ENCODE measurements at places on chromosomes 2 and 18. TPM values are rescaled to one million over a fixed set of nuclear protein-coding genes. Genes with fewer than 3 reads are reported as not detected.
A peak's percentile ranks its signal among the peaks of the same experiment; 100 is the strongest.

CHRNA1 gene
- total RNA-seq, result 161 TPM

ALPI gene
- not detected for total RNA-seq

ICOS gene
- not detected for total RNA-seq

IL36A gene
- total RNA-seq, result not detected

DNA sequence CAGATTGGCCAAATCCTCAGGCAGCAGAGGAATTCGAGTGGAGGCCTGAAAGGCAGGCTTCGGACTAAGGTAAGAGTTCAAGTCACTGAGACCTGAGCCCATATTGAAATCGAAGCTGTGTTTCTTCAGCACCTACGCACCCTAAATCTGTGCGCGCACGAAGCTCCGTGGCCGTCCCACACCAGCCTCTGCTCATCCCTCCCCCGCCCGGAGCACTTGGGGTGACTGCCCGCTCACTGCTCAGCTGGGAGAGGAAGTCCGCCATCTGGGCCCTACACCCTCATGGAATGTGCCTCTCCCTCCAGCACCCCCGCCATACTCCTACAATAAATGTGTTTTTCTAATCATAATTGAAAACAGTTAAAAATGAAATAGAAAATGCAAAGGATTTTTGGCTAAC lies 734.5 kb downstream of the GALR1 start:
- DNase-seq, result no peak
- H3K36me3 ChIP-seq, result peaks cover 4% of the 10 kb centered on the region
- no peak overlapping the region for H3K4me3 ChIP-seq
- H3K4me1 ChIP-seq, result no peaks in the 10 kb centered on the region

DNA sequence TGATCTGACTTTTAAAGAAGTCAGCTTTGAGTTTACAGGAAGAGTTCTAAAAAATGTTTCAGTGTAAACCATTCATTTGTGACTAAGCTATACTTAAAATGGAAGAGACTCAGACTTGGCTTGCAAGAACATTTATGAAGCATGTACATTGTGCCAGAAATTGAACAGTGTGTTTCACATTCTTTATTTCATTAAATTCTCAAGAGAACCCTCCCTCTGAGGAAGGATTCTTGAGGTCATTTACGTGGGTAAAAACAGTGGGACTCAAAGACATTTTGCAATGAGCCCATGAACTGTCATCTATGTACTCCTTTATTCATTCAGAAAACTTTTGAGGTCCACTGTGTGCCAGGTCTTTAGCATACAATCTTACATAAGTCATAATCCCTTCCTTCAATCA lies 143.6 kb upstream of the ZNF521 start:
- no peaks in the 10 kb centered on the region for H3K4me1 ChIP-seq
- no peak for DNase-seq
- H3K27ac ChIP-seq, result no peak overlapping the region

- H3K4me1 ChIP-seq, result no peaks in the 10 kb centered on the region
- H3K36me3 ChIP-seq, result no peaks in the 10 kb centered on the region
- DNase-seq, result no peak
Measured at GRCh38 chr18:32378705-32379104, 92.0 kb downstream of the GAREM1 start.

- no peak for DNase-seq
- no peak overlapping the region for H3K27ac ChIP-seq
- no peak overlapping the region for H3K4me3 ChIP-seq
- peaks cover 1% of the 10 kb centered on the region for H3K27me3 ChIP-seq
- peaks cover 7% of the 10 kb centered on the region for H3K4me1 ChIP-seq
- H3K36me3 ChIP-seq, result peaks cover 4% of the 10 kb centered on the region
Measured at GRCh38 chr2:109331896-109332848, 203.2 kb downstream of the SH3RF3 start.

DNA sequence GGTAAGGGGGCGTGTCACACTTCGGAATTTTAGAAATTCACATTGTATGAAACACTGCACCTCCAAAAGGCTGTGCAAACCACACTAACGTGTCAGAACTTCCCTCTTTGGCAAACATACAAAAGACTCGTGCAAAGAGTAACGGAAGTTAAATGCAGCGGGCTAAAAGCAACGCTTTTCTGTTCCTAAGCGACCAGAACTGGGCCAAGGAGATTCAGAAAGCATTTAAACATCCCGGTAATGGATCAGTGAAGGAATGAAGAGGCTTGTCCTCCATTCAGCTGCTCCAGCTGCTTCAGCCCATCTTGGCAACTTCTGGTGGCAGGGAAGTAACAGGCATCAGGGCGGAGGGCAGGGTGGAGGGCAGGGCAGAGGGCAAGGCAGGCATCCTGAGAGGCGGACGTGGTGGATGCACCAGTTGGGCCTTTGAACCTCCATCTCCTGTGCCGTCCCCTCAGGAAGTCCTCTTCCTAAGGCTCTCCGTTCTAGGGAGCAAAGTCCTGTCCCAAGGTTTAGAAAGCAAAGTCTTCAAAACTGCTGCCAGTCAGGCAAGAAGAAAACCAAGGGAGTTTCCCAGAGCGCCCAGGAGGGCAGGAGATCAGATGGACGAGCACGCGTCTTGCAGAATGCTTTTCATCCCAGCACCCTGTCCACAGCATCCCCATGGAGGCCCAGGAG lies 230.7 kb downstream of the ZNF516 start:
- no peak overlapping the region for H3K4me3 ChIP-seq
- peaks cover 14% of the 10 kb centered on the region for H3K4me1 ChIP-seq
- no peak overlapping the region for H3K27ac ChIP-seq
- no peaks in the 10 kb centered on the region for H3K36me3 ChIP-seq
- H3K27me3 ChIP-seq, result peaks cover 2% of the 10 kb centered on the region
- no peak for DNase-seq

DNA sequence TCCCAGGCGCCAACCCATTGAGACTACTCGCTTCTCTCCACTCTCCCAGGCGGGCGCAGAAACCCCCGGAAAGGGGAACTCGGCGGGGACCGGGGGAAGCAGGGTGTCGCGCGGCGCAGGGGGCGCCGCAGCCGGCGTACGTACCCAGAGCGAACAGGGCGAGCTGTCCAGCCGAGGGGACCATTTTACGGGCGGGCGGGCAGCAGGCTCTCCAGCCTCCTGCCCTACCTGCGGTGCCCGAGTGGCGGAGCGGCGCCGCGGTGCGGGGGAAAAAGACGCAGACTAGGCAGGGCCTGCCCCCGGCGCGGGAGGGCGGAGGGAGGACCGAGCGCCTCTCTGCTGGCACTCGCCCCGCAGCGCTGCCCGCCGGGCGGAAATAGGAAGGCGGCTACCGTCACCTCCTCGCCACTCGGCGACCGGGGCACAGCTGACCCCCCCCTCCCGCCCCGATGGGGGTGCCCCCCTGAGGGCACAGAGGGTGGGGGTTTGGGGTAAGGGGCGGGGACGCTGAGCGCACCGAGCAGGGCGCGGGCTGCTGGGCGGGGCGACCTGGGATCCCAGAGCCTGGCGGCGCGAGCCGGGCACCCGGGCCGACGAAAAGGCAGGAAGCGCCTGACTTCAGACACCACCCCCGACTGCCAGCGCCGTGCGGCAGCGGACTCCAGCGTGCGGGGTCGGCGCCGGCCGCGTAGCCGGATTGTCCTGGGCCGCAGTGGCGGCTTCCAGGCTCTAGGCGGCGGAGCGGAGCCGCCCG lies at the start of gene TGFA:
Gene TGFA (minus strand): TSS at position 243 of the 754 bp plus-strand sequence. CDS start 59 bp downstream, at position 184.
- peak; percentile 82 for DNase-seq
- no peak within 1 kb of the TSS for H3K27ac ChIP-seq
- H3K27me3 ChIP-seq, result peaks cover 24% of the 10 kb centered on the region
- H3K4me1 ChIP-seq, result peaks cover 19% of the 10 kb centered on the region
- H3K36me3 ChIP-seq, result no peaks in the 10 kb centered on the region
- peak within 1 kb of the TSS; percentile 85 for H3K4me3 ChIP-seq

DNA sequence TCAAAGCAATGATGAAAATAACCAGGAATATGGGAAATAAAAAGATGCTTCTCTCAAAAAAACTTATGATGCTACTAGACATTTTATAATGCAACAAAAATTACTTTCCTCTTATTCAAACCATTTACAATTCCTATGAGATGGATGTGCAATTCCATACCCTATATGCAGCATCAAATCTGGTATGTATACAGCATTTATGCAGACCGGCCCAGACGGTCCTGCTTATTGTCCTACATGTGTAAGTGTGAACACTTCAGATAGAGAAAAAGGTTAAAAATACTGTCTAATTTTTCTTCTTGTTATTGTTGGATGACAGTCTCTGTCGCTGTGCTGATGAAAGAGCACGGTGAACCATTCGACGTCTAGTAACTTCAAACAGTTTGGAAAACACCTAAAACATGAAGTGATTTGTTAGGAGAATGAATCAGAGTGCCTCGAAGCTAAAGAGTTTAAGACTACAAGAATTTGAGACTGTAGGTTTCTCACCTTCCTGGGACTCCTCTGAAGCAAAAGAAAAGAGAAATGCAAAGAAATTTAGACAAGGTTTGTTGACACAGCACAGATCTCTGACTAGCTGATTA lies 80.8 kb downstream of the ATL2 start:
- H3K4me3 ChIP-seq, result no peak overlapping the region
- no peaks in the 10 kb centered on the region for H3K36me3 ChIP-seq
- H3K27ac ChIP-seq, result no peak overlapping the region
- peaks cover 6% of the 10 kb centered on the region for H3K4me1 ChIP-seq
- DNase-seq, result no peak
- H3K27me3 ChIP-seq, result no peaks in the 10 kb centered on the region

GRCh38 chr18:70489986-70490933 lies 201.4 kb downstream of the SOCS6 start:
- no peak for DNase-seq
- H3K36me3 ChIP-seq, result no peaks in the 10 kb centered on the region
- H3K4me3 ChIP-seq, result no peak overlapping the region
- no peak overlapping the region for H3K27ac ChIP-seq
- H3K27me3 ChIP-seq, result peaks cover 1% of the 10 kb centered on the region
- H3K4me1 ChIP-seq, result peaks cover 4% of the 10 kb centered on the region

- H3K4me1 ChIP-seq, result peaks cover 6% of the 10 kb centered on the region
- H3K27me3 ChIP-seq, result peaks cover 2% of the 10 kb centered on the region
- no peak overlapping the region for H3K4me3 ChIP-seq
- DNase-seq, result no peak
- no peaks in the 10 kb centered on the region for H3K36me3 ChIP-seq
Measured at GRCh38 chr2:31347750-31348149, 66.8 kb downstream of the XDH start.

DNA sequence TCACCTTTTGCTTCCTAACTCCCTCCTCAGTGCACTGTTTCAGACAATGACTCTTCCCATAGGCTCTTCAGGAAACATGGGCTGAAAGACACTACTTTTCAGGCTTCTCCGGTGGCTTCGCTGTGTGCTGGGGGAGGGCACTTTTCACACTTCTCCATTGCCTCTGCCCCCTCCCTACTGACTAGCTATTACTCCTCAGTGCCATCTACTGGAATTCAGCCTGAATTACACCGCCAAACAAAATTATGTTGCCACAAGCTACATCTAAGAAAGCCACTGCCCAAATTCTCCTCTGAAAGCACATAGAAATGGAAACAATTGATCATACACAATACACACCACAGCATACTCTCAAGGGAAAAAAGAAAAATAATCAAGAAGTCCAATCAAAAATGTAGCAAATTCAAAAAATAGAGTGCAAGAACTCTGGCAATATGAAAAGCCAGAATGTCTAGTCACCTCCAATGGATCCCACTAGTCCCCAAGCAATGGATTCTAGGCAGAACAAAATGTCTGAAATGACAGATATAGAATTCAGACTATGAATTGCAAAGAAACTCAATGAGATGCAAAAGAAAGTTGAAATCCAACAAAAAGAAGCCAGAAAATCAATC lies 1139.4 kb upstream of the GYPC start:
- DNase-seq, result no peak
- peaks cover 4% of the 10 kb centered on the region for H3K36me3 ChIP-seq
- no peak overlapping the region for H3K4me3 ChIP-seq
- peaks cover 2% of the 10 kb centered on the region for H3K27me3 ChIP-seq
- H3K27ac ChIP-seq, result no peak overlapping the region

- H3K4me1 ChIP-seq, result peaks cover 6% of the 10 kb centered on the region
- no peaks in the 10 kb centered on the region for H3K36me3 ChIP-seq
- H3K4me3 ChIP-seq, result no peak overlapping the region
- no peaks in the 10 kb centered on the region for H3K27me3 ChIP-seq
Measured at GRCh38 chr2:201220102-201220570, 37.2 kb downstream of the CASP10 start.

Data from glutamatergic neuron (in vitro differentiated cells).